Hepatocyte (in vitro differentiated cells): ENCODE measurements at places on chromosomes 3 and 15. TPM values are rescaled to one million over a fixed set of nuclear protein-coding genes. Genes with fewer than 3 reads are reported as not detected.

The PRSS50 gene
- 0.33 and 1.1 TPM in 2 replicates for total RNA-seq

The FOXL2 gene
- not detected in 2 replicates for total RNA-seq

The NANOGP8 gene
- not detected in 2 replicates for total RNA-seq

DNA sequence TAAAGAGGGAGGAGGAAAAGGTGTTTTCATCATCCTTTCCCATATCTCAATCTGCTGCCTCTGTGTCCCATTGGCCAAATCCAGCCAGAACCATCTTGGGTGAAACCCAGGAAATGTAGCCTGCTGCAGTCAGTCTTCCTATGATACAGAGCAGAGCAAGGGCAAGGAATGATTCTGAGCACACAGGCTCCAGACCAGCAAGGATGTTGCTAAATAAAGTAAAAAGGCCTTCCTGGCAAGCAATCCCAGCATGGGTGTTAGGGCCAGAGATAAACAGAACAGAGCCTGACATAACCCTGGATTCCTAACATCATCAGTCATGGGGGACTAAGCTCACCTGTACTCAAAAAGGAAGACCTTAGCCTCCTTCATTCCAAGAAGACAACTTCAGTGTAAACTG is 90.7 kb upstream of the AGTR1 start:
- no peak overlapping the region for H3K27ac ChIP-seq
- H3K27me3 ChIP-seq = no peaks in the 10 kb centered on the region
- no peaks in the 10 kb centered on the region for H3K36me3 ChIP-seq
- no peak overlapping the region for H3K4me3 ChIP-seq
- no peak for DNase-seq
- peaks cover 16% of the 10 kb centered on the region for H3K4me1 ChIP-seq

DNA sequence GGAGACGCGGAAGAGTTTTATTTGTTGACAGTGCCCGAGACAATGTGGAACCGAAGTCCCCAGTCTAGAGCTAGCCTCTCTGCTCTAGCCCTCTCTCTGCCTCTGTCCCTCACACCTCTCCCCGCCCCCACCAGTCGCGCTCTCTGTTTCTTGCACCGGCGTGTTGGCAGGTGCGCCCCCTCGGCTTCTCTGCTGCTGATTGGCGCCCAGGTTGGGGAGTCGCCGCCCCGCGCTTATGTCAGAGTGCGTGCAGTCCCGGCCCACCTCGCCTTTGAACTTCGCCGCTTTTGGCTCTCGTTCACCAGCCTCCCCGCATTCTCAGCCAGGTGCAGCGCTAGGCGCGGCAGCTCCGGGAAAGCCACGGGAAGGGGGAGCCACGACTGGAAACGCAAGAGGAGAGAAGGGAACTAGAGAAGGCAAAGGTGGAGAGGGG is at the start of gene SOX14:
Gene SOX14 (plus strand): TSS at position 315 of the 433 bp plus-strand sequence. CDS start 470 bp downstream, outside the sequence.
- H3K27me3 ChIP-seq = peaks cover 97% of the 10 kb centered on the region
- no peak within 1 kb of the TSS for H3K4me3 ChIP-seq
- H3K36me3 ChIP-seq = no peaks in the 10 kb centered on the region
- H3K4me1 ChIP-seq = peaks cover 24% of the 10 kb centered on the region

GRCh38 chr15:58467121-58467721 is 35.4 kb downstream of the LIPC start:
- no peak for DNase-seq
- H3K4me3 ChIP-seq = no peak overlapping the region
- H3K36me3 ChIP-seq = no peaks in the 10 kb centered on the region
- H3K27me3 ChIP-seq = no peaks in the 10 kb centered on the region

DNA sequence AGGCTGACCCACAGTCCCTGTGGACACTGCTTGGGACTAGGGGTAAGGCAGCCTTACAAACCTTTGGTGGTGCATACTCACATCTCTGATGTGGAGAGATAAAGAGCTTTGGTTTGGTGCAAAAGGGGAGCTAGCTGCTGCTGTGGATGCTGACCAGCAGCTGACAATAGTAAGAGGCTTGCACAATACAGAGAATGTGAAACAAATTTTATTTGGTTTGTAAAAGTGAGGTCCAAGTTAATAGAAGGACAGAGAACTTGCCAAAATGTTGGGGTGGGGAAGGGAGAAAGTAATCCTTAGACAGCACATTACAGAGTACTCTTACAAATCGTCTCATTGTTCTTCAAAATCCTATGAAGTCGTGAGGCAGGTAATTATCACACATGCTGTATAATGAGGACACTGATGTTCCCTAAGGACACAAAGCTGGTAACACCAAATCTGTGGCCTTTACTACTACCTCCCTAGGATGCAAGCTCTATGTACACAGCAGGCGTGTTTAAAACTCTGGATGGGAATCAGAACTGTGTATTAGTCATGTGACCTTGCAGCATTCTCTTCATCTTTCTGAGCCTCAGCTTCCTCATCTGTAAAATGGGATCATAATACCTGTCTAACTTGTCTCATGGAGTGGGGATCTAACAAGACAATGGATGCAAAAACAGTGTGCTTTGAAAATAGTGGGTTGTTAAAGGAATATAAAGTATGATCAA is 21.6 kb downstream of the ARHGAP31 start:
- no peak overlapping the region for H3K4me3 ChIP-seq
- DNase-seq = no peak
- peaks cover 12% of the 10 kb centered on the region for H3K4me1 ChIP-seq
- no peaks in the 10 kb centered on the region for H3K36me3 ChIP-seq

GRCh38 chr3:42176242-42177034 is 85.3 kb downstream of the TRAK1 start:
- peaks cover 19% of the 10 kb centered on the region for H3K4me1 ChIP-seq
- H3K27ac ChIP-seq = no peak overlapping the region
- no peak overlapping the region for H3K4me3 ChIP-seq
- no peaks in the 10 kb centered on the region for H3K27me3 ChIP-seq

- H3K36me3 ChIP-seq = no peaks in the 10 kb centered on the region
- H3K27me3 ChIP-seq = no peaks in the 10 kb centered on the region
- H3K4me1 ChIP-seq = no peaks in the 10 kb centered on the region
- no peak overlapping the region for H3K27ac ChIP-seq
- DNase-seq = no peak
Observed at GRCh38 chr3:70488816-70489215, 176.4 kb upstream of the MDFIC2 start.

- H3K27ac ChIP-seq = peak overlapping the region; percentile 15
- DNase-seq = no peak
- H3K4me1 ChIP-seq = peaks cover 9% of the 10 kb centered on the region
- peaks cover 3% of the 10 kb centered on the region for H3K36me3 ChIP-seq
- no peak overlapping the region for H3K4me3 ChIP-seq
Observed at GRCh38 chr3:71010726-71011455, 572.6 kb downstream of the FOXP1 start.

DNA sequence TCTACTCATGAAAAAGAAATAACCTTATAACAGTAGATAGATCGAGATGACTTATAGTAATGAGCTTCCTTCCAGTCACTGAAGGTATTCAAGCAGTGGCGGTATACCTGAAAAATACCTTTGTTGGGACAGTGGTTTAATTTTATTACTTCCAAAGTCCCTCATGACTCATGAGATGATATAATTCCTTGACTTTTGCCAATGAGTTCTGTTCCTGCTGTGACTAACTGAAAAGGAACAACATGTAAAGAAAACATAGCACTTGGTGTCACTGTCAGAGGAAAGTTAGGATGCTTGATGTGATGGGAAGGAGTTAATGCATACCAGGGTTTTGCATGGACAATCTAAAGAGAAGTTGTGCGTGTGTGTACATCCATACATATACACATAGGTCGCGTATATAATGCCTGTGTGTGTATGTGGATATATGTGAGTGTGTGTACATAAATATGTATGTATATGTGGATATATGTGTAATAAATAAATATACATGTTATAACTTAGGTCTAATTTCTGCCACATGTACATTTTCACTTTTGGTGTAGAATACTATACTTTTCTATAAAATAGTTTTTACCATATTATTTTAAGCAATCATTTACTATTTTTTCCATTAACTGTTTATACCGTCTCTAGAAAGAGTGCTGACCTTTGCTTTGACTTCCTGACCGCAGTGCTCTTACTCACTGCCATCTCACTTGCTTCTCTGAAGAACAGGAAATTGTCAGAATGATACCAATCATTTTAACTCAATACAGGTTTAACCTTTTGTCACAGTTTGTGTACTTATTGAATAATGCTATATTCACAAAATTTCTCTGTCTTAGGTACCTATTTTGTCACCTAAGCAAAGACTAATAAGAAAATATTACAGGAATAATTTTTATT is 12.6 kb upstream of the PAK2 start:
- no peak overlapping the region for H3K4me3 ChIP-seq
- no peaks in the 10 kb centered on the region for H3K27me3 ChIP-seq
- peak; percentile 38 for DNase-seq
- H3K4me1 ChIP-seq = no peaks in the 10 kb centered on the region

GRCh38 chr15:56640549-56640948 is 92.8 kb downstream of the ZNF280D start:
- H3K4me3 ChIP-seq = no peak overlapping the region
- H3K27me3 ChIP-seq = no peaks in the 10 kb centered on the region
- no peak overlapping the region for H3K27ac ChIP-seq
- no peaks in the 10 kb centered on the region for H3K4me1 ChIP-seq
- no peak for DNase-seq
- no peaks in the 10 kb centered on the region for H3K36me3 ChIP-seq

GRCh38 chr3:196788528-196788927 is 48.9 kb downstream of the PAK2 start:
- DNase-seq = no peak
- peaks cover 9% of the 10 kb centered on the region for H3K4me1 ChIP-seq
- H3K36me3 ChIP-seq = no peaks in the 10 kb centered on the region
- H3K4me3 ChIP-seq = no peak overlapping the region

- H3K4me3 ChIP-seq = no peak overlapping the region
- H3K4me1 ChIP-seq = no peaks in the 10 kb centered on the region
- no peaks in the 10 kb centered on the region for H3K27me3 ChIP-seq
- no peak for DNase-seq
- H3K27ac ChIP-seq = no peak overlapping the region
- H3K36me3 ChIP-seq = no peaks in the 10 kb centered on the region
Observed at GRCh38 chr3:156519758-156520162, 35.2 kb downstream of the SSR3 start.

GRCh38 chr3:15724446-15724845 is 73.3 kb downstream of the ANKRD28 start:
- H3K4me1 ChIP-seq = no peaks in the 10 kb centered on the region
- no peak for DNase-seq
- H3K4me3 ChIP-seq = no peak overlapping the region
- H3K27me3 ChIP-seq = no peaks in the 10 kb centered on the region
- no peaks in the 10 kb centered on the region for H3K36me3 ChIP-seq
- H3K27ac ChIP-seq = no peak overlapping the region

GRCh38 chr3:188037195-188037718 is 116.7 kb upstream of the LPP start:
- no peaks in the 10 kb centered on the region for H3K27me3 ChIP-seq
- H3K4me1 ChIP-seq = peaks cover 18% of the 10 kb centered on the region
- no peaks in the 10 kb centered on the region for H3K36me3 ChIP-seq

DNA sequence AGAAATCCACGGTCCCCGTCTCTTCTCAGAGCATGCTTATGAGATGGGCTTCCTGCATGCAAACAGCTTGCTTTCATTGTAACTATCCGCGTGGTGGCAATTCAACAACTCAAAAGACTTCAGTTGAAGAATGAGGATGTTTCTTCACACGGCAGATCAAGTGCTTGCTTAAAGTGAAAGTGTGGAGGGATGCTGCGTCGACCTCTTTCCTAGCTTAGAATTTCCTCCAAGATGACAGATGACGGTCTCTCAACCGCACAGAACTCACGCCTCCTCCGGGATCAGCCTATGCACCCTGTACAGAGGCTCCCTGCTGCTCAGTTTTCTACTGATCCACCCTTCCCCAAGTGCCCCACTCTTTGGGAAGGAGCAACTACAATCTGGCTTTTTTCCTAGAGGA is 47.8 kb downstream of the PCSK6 start:
- H3K27me3 ChIP-seq = no peaks in the 10 kb centered on the region
- H3K27ac ChIP-seq = no peak overlapping the region
- no peak for DNase-seq
- no peak overlapping the region for H3K4me3 ChIP-seq
- H3K4me1 ChIP-seq = peaks cover 45% of the 10 kb centered on the region
- no peaks in the 10 kb centered on the region for H3K36me3 ChIP-seq
